ENCODE measurements at places on chromosomes 5 and 9. TPM values are rescaled to one million over a fixed set of nuclear protein-coding genes. Genes with fewer than 3 reads are reported as not detected.

LRRC19 gene
- not detected for total RNA-seq

GRCh38 chr5:172666251-172666650, 25.2 kb downstream of the NEURL1B start:
- peaks cover 4% of the 10 kb centered on the region for H3K36me3 ChIP-seq
- no peak overlapping the region for H3K4me3 ChIP-seq
- H3K27me3 ChIP-seq, result no peaks in the 10 kb centered on the region
- no peak for DNase-seq
- H3K27ac ChIP-seq, result no peak overlapping the region
- H3K4me1 ChIP-seq, result peaks cover 24% of the 10 kb centered on the region

IFNA21 gene
- not detected for total RNA-seq

DNA sequence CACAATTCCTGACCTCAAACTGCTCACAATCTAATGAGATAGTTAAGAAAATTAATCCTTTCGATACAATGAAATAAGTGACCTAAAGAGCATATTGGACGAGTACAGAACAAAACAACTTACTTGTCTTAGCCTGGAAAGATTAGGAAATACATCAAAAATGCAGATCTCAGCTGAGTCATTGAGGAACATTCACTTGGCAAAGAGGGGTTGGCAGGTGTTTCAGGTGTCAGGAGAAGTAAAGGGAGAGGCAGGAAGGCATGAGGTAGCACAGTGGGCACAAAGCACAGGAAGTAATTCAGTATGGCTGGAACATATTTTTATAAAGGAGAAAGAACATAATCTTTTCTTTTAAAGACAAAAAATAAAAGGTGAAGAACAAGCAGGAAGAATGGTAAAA, 628.8 kb upstream of the RGMB start:
- DNase-seq, result no peak
- H3K36me3 ChIP-seq, result no peaks in the 10 kb centered on the region
- no peak overlapping the region for H3K27ac ChIP-seq
- no peak overlapping the region for H3K4me3 ChIP-seq
- H3K4me1 ChIP-seq, result no peaks in the 10 kb centered on the region
- no peaks in the 10 kb centered on the region for H3K27me3 ChIP-seq

GRCh38 chr5:141560151-141560550, 58.6 kb downstream of the DIAPH1 start:
- H3K27me3 ChIP-seq, result no peaks in the 10 kb centered on the region
- no peak for DNase-seq
- H3K4me1 ChIP-seq, result peaks cover 36% of the 10 kb centered on the region

DNA sequence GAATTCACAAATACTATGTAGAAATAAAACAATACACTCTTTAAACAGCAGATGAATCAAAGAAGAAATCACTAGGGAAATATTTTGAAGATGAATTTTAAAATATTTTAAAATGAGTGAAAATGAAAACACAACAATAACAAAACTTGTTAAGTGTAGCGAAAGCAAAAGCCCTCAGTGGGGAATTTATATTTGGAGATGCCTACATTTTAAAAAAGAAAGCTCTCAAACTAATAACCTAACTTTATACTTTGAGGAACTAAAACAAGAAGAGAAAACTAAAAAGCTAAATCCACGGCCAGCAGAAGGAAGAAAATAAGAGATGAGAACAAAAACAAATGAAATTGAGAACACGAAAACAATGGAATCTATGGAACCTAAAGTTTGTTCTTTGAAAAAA, 22.7 kb downstream of the SPDL1 start:
- DNase-seq, result no peak
- H3K36me3 ChIP-seq, result peaks cover 14% of the 10 kb centered on the region
- H3K4me1 ChIP-seq, result no peaks in the 10 kb centered on the region
- H3K27ac ChIP-seq, result no peak overlapping the region

- H3K4me1 ChIP-seq, result peaks cover 36% of the 10 kb centered on the region
- no peak for DNase-seq
- H3K27me3 ChIP-seq, result no peaks in the 10 kb centered on the region
- peak overlapping the region; percentile 100 for H3K27ac ChIP-seq
- H3K4me3 ChIP-seq, result no peak overlapping the region
These were observed 2.8 kb upstream of the DUSP1 start for GRCh38 chr5:172773481-172774469.

DNA sequence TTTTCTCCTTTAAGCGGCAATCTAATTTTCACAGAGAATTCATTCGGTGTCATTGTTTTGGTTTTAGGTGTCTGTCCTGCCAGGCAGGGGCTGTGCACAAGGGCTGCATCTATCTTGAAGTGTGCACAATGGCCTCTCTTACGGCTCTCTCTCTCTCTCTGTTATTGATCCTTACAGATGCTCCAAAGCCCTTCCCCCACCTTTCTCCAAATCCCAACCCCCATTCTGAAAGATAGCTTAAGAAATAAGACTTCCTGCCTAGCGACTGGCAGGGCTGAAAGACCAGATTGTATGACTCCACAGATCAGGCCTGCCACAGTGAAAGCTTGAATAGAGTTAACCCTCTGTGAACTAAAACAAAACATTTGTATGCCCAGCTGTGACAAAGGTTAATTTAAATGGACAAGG, 86.5 kb upstream of the NR5A1 start:
- H3K27ac ChIP-seq, result peak overlapping the region; percentile 97
- H3K4me3 ChIP-seq, result peak overlapping the region; percentile 55
- H3K4me1 ChIP-seq, result peaks cover 65% of the 10 kb centered on the region
- no peak for DNase-seq
- H3K27me3 ChIP-seq, result no peaks in the 10 kb centered on the region
- H3K36me3 ChIP-seq, result no peaks in the 10 kb centered on the region

GRCh38 chr5:138986186-138986800, 111.2 kb upstream of the LRRTM2 start:
- H3K27me3 ChIP-seq, result no peaks in the 10 kb centered on the region
- peaks cover 11% of the 10 kb centered on the region for H3K36me3 ChIP-seq
- no peak overlapping the region for H3K4me3 ChIP-seq
- DNase-seq, result no peak
- no peak overlapping the region for H3K27ac ChIP-seq

- H3K27ac ChIP-seq, result peak overlapping the region; percentile 35
- peaks cover 34% of the 10 kb centered on the region for H3K36me3 ChIP-seq
- no peak overlapping the region for H3K4me3 ChIP-seq
- H3K27me3 ChIP-seq, result no peaks in the 10 kb centered on the region
These were observed 39.0 kb downstream of the ZFR start for GRCh38 chr5:32405507-32405906.

DNA sequence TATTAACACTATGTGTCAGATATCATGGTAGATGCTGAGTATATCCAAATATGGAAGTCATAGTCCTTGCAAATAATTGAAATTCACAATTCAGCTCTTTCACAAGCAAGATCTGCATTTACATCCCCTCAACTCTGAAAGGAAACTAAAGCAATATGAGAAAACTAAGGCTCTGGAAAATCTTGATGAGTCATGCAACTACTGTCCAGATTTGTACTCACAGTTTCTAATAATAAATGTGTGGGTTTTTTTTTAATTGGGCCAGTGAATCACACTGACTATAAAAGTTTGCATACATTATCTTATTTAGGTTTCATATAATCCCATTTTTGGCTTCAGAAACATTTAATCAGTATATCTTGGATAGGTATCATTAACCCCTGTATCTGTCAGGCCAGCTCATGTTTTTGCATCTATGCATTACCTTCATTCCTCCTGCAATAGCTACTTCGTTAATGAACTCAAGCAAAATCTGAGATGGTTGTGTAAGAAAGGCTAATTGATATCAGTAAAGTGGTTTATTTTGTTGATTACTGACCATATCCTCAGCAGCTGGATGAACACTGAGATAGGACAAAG, 58.7 kb upstream of the PRR16 start:
- H3K27me3 ChIP-seq, result no peaks in the 10 kb centered on the region
- no peak for DNase-seq
- no peaks in the 10 kb centered on the region for H3K4me1 ChIP-seq
- H3K4me3 ChIP-seq, result no peak overlapping the region
- H3K36me3 ChIP-seq, result no peaks in the 10 kb centered on the region
- no peak overlapping the region for H3K27ac ChIP-seq

C5orf58 gene
- not detected for total RNA-seq

DNA sequence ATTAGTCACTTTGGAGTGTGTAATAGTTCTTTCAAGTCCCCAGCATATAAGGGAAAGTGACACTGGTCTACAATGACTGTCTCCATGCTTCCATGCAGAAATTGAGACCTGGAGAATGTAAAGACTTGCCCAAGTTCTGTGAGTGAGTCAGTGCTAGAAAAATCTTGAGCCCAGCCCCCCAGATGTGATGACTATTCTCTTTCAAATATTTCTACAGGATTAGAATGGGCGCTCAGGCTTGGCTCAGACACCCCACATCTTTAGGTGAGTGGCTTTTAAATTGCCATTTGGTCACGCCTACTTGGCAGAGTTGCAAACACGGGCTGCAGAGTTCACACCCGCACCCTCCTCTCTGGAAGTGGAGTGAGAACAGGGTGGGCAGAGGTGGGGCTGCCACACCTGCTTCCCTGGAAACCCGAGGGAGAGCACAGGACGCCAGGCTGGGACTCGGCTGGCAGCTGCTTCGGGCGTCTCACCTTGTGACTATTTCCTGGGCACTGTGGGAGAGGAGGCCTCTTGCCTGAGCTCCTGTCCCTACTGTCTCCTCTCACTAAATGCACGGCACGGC, 37.6 kb downstream of the ROPN1L start:
- H3K27me3 ChIP-seq, result no peaks in the 10 kb centered on the region
- no peaks in the 10 kb centered on the region for H3K36me3 ChIP-seq

- no peak for DNase-seq
- H3K36me3 ChIP-seq, result peaks cover 3% of the 10 kb centered on the region
- peaks cover 35% of the 10 kb centered on the region for H3K4me1 ChIP-seq
- no peak overlapping the region for H3K4me3 ChIP-seq
- peak overlapping the region; percentile 67 for H3K27ac ChIP-seq
These were observed 294.3 kb downstream of the FBXL7 start for GRCh38 chr5:15794052-15794985.

DNA sequence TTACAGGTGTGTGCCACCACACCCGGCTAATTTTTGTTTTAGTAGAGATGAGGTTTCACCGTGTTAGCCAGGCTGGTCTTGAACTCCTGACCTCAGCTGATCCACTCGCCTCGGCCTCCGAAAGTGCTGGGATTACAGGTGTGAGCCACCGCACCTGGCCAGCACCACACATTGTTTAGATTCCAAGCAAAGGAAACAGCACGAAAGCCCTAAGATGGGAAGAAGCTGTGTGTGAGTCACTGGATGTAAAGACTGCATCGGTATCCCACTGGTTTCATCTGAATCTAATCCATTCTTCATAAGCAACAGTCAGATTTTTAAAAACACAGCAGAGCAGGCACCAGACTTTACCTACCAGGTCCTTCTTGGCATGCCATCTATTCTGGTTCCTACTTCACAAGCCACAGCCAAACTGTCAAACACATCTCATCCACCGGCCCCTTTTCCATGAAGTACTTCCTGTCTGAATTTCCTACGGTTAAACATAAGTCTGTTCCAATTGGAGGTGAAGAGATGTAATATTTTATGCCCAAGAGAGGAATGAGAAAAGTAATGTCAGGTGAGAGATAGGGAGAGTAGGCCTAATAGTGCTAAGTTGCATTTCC, 17.4 kb downstream of the UBTD2 start:
- H3K4me3 ChIP-seq, result no peak overlapping the region
- peaks cover 14% of the 10 kb centered on the region for H3K4me1 ChIP-seq
- H3K36me3 ChIP-seq, result peaks cover 12% of the 10 kb centered on the region
- no peaks in the 10 kb centered on the region for H3K27me3 ChIP-seq
- H3K27ac ChIP-seq, result peak overlapping the region; percentile 4

CLIC3 gene
- total RNA-seq, result 1.5 TPM

DNA sequence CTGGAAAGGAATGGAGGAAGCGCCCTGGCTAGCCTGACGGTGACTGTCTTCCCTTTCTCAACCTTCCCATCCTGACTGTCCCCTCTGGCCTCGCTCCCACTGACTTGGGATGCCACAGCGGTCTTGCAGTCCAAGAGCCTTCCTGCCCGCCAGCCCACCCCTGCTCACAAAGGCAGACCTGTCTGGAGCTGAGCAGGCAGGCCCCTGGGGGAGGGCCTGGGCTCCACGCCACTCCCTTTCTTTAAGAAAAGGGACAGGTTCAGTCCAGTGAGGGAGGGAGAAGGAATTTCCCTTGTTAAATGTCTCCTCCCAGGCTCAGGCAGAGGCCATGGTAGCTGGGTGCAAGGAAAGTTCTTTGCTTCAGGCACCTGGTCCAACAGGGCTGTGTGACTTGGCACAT, 18.1 kb downstream of the FGF1 start:
- no peak for DNase-seq
- no peaks in the 10 kb centered on the region for H3K4me1 ChIP-seq
- no peak overlapping the region for H3K27ac ChIP-seq

ESM1 gene
- total RNA-seq, result 0.23 TPM

DAB2 gene
- total RNA-seq, result 58.1 TPM

GRCh38 chr5:127587246-127587917, 61.5 kb upstream of the CTXN3 start:
- H3K27ac ChIP-seq, result no peak overlapping the region
- no peaks in the 10 kb centered on the region for H3K36me3 ChIP-seq
- H3K4me1 ChIP-seq, result no peaks in the 10 kb centered on the region
- peaks cover 2% of the 10 kb centered on the region for H3K27me3 ChIP-seq
- DNase-seq, result no peak
- H3K4me3 ChIP-seq, result no peak overlapping the region

STC2 gene
- 26.9 TPM for total RNA-seq

GRCh38 chr9:111891910-111892499, 4.6 kb upstream of the UGCG start:
- DNase-seq, result no peak
- no peak overlapping the region for H3K27ac ChIP-seq
- no peaks in the 10 kb centered on the region for H3K36me3 ChIP-seq
- peaks cover 2% of the 10 kb centered on the region for H3K4me1 ChIP-seq
- no peaks in the 10 kb centered on the region for H3K27me3 ChIP-seq
- H3K4me3 ChIP-seq, result no peak overlapping the region

DOCK8 gene
- 8.9 TPM for total RNA-seq

- H3K27ac ChIP-seq, result peak overlapping the region; percentile 27
- DNase-seq, result no peak
- no peaks in the 10 kb centered on the region for H3K27me3 ChIP-seq
- peaks cover 4% of the 10 kb centered on the region for H3K36me3 ChIP-seq
These were observed 31.5 kb downstream of the CSNK1G3 start for GRCh38 chr5:123543438-123543837.

CCDC171 gene
- 9.8 TPM for total RNA-seq

- H3K27ac ChIP-seq, result peak overlapping the region; percentile 59
- H3K4me3 ChIP-seq, result no peak overlapping the region
- H3K36me3 ChIP-seq, result peaks cover 19% of the 10 kb centered on the region
These were observed 5.9 kb downstream of the CSNK1A1 start for GRCh38 chr5:149545327-149545726.

- peaks cover 27% of the 10 kb centered on the region for H3K4me1 ChIP-seq
- no peaks in the 10 kb centered on the region for H3K27me3 ChIP-seq
- no peak overlapping the region for H3K4me3 ChIP-seq
- no peak overlapping the region for H3K27ac ChIP-seq
- H3K36me3 ChIP-seq, result peaks cover 62% of the 10 kb centered on the region
- DNase-seq, result no peak
These were observed 92.5 kb downstream of the TLE1 start for GRCh38 chr9:81596679-81597418.

All from mesothelial cell of epicardium (in vitro differentiated cells).